ENCODE measurements at places on chromosomes 16 and 17. TPM values are rescaled to one million over a fixed set of nuclear protein-coding genes. Genes with fewer than 3 reads are reported as not detected.
A peak's percentile ranks its signal among the peaks of the same experiment; 100 is the strongest.

GRCh38 chr17:30291543-30292285, at the start of gene BLMH:
Gene BLMH (minus strand): TSS chr17:30291944. CDS start chr17:30291819, 125 bp downstream.
- peaks cover 13% of the 10 kb centered on the region for H3K36me3 ChIP-seq
- DNase-seq = no peak
- H3K27ac ChIP-seq = peak within 1 kb of the TSS; percentile 73
- peaks cover 8% of the 10 kb centered on the region for H3K4me1 ChIP-seq
- H3K27me3 ChIP-seq = no peaks in the 10 kb centered on the region

ZNHIT3 gene
- total RNA-seq = 33.9 TPM

GRCh38 chr17:21513012-21513570, 136.9 kb downstream of the KCNJ12 start:
- no peak overlapping the region for H3K4me3 ChIP-seq
- DNase-seq = peak; percentile 57
- H3K27me3 ChIP-seq = no peaks in the 10 kb centered on the region

NOG gene
- total RNA-seq = 0.25 TPM

ABCA8 gene
- 0.44 TPM for total RNA-seq

DNA sequence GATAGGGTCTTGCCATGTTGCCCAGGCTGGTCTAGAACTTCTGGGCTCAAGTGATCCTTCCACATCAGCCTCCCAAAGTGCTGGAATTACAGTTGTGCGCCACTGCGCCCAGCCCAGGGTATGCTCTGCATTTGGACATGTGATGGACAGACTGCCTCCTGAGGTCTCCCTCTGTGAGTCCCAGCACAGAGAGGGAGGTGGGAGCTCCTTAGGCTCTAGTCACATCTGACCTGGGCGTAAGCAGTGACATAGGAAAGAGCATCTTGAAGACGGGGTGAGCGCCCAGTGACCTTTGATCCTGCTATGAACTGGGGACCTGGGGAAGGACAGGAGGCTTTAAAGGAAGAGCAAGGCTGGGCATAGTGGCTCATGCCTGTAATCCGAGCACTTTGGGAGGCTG, 2.2 kb upstream of the GFAP start:
- DNase-seq = no peak
- no peak overlapping the region for H3K4me3 ChIP-seq
- H3K4me1 ChIP-seq = peaks cover 18% of the 10 kb centered on the region

TPSB2 gene
- total RNA-seq = not detected

CHRNE gene
- total RNA-seq = 0.30 TPM

KRTAP4-9 gene
- total RNA-seq = not detected

CDR2L gene
- 26.5 TPM for total RNA-seq

GRCh38 chr16:70697594-70698170, 11.8 kb upstream of the MTSS2 start:
- no peak for DNase-seq
- H3K4me3 ChIP-seq = no peak overlapping the region
- no peaks in the 10 kb centered on the region for H3K36me3 ChIP-seq
- no peaks in the 10 kb centered on the region for H3K27me3 ChIP-seq

GRCh38 chr16:46986438-46986837, 13.0 kb upstream of the DNAJA2 start:
- no peak overlapping the region for H3K4me3 ChIP-seq
- H3K27ac ChIP-seq = no peak overlapping the region
- H3K27me3 ChIP-seq = no peaks in the 10 kb centered on the region
- DNase-seq = no peak
- no peaks in the 10 kb centered on the region for H3K36me3 ChIP-seq
- H3K4me1 ChIP-seq = no peaks in the 10 kb centered on the region

DNA sequence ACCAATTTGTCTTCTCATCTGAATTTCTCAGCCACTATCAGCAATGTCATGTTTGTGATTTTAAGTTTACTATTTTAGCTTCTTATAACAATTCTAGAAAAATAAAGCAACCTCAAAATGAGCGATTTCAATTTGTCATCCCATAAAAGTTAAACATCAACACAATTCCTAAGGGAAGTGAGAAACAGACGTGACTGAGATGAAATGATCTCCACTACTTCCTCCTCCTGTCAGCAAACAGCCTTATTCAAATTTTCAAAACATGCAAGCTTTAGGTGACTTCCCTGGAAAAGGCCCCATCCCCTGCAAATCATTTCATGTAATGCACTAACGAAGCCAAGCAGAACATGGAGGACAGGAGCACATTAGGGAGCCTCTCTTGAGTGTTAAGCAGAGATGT, 64.9 kb downstream of the ZNF652 start:
- no peak overlapping the region for H3K4me3 ChIP-seq
- no peak overlapping the region for H3K27ac ChIP-seq
- no peak for DNase-seq
- H3K27me3 ChIP-seq = no peaks in the 10 kb centered on the region
- peaks cover 10% of the 10 kb centered on the region for H3K36me3 ChIP-seq
- H3K4me1 ChIP-seq = no peaks in the 10 kb centered on the region

KRTAP4-8 gene
- not detected for total RNA-seq

DNA sequence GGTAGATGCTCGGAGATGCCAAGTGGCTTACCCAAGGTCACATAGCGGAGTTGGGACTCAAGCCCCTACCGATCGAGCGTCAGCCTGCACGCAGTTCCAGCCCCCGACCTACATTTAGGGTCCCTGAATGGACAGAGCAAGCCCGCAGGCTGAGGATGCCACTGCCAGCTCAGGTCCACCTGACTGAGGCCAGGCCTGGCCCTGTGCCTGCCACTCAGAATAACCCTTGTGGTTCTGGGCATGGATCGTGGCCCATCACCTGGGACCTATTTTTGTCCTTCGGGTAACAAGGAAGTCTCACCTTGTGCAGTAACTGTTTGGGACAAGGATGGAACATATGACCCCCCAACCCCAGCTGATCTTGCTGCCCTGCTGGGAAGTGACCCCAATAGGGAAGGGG, 17.1 kb downstream of the CDH16 start:
- no peak overlapping the region for H3K27ac ChIP-seq
- no peaks in the 10 kb centered on the region for H3K36me3 ChIP-seq
- no peaks in the 10 kb centered on the region for H3K27me3 ChIP-seq

DNA sequence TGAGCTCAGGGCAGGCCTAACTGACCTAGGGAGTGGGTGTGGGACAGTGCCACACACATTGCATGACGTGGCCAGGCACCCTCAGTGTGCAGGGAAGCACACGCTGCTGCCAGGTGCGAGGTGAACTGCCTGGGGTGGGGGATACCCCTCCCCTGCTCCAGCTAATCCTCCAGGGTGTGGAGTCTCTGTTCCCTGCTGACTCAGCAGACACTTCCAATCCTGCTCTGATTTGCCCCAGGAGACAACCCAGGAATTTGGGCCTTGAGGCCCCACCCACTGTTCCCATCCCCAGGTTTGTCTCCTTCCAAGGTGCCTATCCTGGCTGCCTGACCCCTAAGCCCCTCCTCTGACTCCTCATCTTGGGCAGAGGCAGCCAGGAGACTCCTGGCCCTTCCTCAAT, 10.7 kb downstream of the DLX3 start:
- H3K36me3 ChIP-seq = no peaks in the 10 kb centered on the region
- no peak for DNase-seq
- peaks cover 9% of the 10 kb centered on the region for H3K4me1 ChIP-seq

ABCC3 gene
- total RNA-seq = 66.2 TPM

DNA sequence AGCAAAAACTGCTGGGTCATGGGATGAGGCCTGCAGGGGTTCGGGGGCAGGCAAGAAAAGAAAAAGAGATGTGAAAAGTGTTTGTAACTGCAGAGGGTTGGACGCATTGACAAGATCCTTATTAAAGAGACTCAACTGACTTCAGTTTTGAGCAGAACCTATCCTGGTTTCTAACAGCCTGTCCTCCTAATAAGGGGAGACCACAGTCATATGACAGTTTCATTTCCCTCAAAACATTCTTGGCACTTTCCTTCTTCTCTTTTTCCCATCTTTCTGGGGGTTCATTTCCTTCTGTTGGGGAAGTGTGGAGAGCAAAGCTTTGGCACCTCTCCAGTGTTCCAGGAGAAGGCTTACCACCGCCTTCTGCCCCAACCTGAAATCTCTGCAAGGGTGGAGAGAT, 118.5 kb downstream of the MAF start:
- no peaks in the 10 kb centered on the region for H3K4me1 ChIP-seq
- DNase-seq = no peak
- H3K27me3 ChIP-seq = no peaks in the 10 kb centered on the region
- no peak overlapping the region for H3K27ac ChIP-seq
- no peak overlapping the region for H3K4me3 ChIP-seq

DNA sequence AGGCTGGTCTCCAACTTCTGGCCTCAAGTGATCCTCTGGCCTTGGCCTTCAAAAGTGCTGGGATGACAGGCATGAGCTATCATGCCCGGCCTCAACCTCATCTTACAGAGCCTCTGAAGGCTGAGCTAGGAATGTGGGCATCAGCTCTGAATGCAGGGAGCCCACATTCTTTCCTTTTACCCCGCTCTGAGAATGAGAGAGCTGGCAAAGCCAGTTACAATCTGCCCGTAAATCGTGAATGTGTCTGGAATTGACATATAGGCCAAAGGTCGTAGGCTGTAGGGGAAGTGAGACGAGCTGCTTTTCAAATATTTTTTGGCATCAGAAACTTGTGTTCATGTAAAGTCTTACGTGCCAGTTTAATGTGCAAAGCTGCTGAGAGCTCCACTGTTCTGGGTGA, 4.5 kb downstream of the TMEM238L start:
- 0 out of 2 replicates have a peak, but pooled peaks cover 10% of the 10 kb centered on the region for H3K27me3 ChIP-seq
- no peak overlapping the region for H3K27ac ChIP-seq
- DNase-seq = no peak
- H3K4me1 ChIP-seq = no peaks in the 10 kb centered on the region
- no peaks in the 10 kb centered on the region for H3K36me3 ChIP-seq
- H3K4me3 ChIP-seq = no peak overlapping the region

- no peak within 1 kb of the TSS for H3K4me3 ChIP-seq
- DNase-seq = no peak
- H3K36me3 ChIP-seq = no peaks in the 10 kb centered on the region
- H3K27ac ChIP-seq = no peak within 1 kb of the TSS
- H3K27me3 ChIP-seq = no peaks in the 10 kb centered on the region
Observed at GRCh38 chr17:49132699-49133364, at the start of gene B4GALNT2. Gene B4GALNT2 (plus strand): TSS chr17:49132769. CDS start chr17:49132793, 24 bp downstream.

DNA sequence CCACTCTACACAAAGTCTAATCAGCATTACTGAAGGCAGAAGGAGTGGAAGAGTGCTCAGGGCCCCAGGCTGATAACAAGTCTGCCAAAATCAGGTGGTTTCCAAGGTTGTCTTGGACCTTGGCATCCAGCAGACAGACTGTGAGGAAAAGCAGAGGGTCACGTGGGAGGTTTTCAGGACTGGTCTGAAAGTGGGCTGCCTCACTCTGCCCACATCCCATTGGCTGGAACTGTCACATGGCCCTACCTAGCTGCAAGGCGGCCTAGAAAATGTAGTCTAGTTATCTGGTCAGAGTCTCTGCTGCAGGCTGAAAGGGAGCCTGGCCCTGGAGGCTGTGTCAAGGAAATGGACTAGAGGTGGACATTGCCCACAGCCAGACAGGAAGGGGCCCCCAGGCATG, 310.7 kb upstream of the ASIC2 start:
- H3K27me3 ChIP-seq = no peaks in the 10 kb centered on the region
- no peaks in the 10 kb centered on the region for H3K4me1 ChIP-seq
- no peak overlapping the region for H3K27ac ChIP-seq
- no peaks in the 10 kb centered on the region for H3K36me3 ChIP-seq

GRCh38 chr16:58843675-58844074, 109.6 kb upstream of the GOT2 start:
- peak; percentile 3 for DNase-seq
- H3K4me1 ChIP-seq = no peaks in the 10 kb centered on the region
- no peaks in the 10 kb centered on the region for H3K36me3 ChIP-seq

- H3K4me1 ChIP-seq = peaks cover 28% of the 10 kb centered on the region
- H3K27me3 ChIP-seq = no peaks in the 10 kb centered on the region
- DNase-seq = no peak
- no peak overlapping the region for H3K4me3 ChIP-seq
- no peak overlapping the region for H3K27ac ChIP-seq
Observed at GRCh38 chr17:27384261-27384701, 72.0 kb upstream of the KSR1 start.

DNA sequence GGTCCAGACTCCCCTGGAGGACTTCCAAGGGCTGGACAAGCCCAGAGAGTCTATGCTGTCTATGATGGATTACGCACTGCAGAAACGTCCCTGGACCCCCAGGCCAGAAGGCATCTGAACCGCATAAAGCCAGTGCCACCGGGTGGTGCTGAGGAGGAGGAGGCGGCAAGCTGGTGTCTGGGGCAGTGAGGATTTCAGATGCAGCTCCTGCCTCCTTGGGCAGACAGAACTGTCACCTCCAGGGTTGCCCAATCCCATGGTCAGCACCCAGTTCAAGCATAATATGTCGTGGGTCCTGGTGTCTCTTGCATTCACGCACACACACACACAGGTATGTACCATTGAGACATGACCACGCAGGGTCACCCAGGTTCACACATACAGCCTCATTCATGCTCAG, 25.6 kb downstream of the RAP1GAP2 start:
- H3K27ac ChIP-seq = no peak overlapping the region
- no peak for DNase-seq
- no peaks in the 10 kb centered on the region for H3K4me1 ChIP-seq
- H3K36me3 ChIP-seq = no peaks in the 10 kb centered on the region

DNA sequence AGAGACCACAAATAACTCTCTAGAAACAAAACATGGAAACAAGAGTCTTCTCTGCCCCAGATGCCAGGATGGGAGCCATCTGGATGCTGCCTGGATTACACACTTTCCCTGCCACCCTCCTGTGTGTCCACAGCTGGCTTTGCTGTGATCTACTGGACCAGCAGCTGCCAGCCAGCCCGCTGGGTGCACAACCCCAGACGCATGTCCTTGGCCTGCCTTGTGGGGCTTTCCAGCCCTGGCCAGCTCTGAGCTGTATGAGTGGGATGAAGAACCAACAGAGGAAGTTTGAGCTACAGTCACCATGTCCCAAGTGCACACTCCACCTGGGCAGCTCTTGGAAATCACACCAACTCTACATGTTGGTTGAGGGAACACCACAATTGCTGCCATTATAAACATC, 57.0 kb upstream of the TNRC6C start:
- no peaks in the 10 kb centered on the region for H3K4me1 ChIP-seq
- no peak for DNase-seq
- H3K27me3 ChIP-seq = peaks cover 28% of the 10 kb centered on the region
- H3K4me3 ChIP-seq = no peak overlapping the region
- H3K36me3 ChIP-seq = no peaks in the 10 kb centered on the region

DNA sequence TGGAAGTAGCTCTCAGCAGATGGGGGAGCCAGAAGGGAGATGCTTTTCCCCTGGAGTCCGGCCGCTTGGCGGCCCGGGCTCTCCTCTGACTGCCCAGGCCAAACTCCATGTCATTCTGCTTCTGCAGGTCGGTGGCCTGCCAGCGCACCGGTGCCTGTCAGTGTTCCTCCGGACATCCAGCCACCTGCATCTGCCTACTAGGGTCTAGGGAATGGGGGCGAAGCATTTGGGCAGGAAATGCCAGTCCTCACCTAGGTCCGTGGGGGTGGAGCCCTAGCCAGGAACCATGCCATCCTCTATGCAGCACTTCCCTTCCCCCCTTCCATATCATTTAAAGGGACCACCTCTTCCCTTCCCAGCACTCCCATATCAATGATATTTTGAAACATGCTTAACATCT, 34.2 kb downstream of the GJC1 start:
- 0 out of 2 replicates have a peak, but pooled peaks cover 2% of the 10 kb centered on the region for H3K36me3 ChIP-seq
- H3K27ac ChIP-seq = peak overlapping the region; percentile 61
- peak overlapping the region; percentile 26 for H3K4me3 ChIP-seq
- DNase-seq = no peak
